ENCODE measurements at places on chromosomes 13 and 19.

DNA sequence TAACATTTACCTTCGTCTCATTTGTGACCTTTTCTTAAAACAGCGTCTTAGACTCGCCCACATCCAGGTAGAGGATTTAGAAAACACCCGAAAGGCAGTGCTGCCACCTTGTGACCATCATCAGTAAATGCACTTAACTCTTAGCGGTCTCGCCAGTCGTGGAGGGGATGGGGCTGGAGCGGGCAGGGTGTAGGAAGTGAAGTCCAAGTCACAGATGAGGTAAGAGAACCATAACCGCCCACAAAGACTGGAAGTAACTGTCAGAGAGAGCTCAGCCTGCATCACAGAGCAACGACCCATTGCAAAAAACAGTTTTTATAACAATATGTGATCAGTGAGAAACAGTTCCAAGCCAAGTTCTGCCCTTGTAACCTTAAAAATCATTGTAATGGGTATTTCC, 10.7 kb upstream of the CEACAM3 start:
- DNase-seq: no peak

DNA sequence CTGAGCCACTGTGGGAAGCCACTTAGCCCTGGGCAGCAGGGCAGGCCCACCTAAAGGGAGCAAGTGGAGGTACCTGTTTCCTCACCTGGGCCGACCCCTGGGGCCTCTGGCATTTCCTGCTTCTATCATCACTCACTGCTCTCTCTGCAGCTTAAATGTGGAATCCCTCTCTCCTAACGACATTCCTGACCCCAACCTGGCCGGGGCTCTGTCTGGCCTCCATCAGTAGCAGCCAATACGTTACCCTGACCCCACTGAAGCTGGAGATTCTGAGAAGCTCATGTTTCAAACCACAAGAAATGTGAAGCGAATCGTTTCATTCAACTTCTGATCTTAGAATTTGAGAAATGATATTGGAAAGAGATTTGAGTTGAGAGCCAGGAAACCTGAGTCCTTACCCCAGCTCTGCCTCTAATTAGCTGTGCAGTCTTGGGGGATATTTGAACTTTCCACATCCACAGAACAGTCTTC, 39.9 kb downstream of the DOCK9 start:
- no peak for DNase-seq

DNA sequence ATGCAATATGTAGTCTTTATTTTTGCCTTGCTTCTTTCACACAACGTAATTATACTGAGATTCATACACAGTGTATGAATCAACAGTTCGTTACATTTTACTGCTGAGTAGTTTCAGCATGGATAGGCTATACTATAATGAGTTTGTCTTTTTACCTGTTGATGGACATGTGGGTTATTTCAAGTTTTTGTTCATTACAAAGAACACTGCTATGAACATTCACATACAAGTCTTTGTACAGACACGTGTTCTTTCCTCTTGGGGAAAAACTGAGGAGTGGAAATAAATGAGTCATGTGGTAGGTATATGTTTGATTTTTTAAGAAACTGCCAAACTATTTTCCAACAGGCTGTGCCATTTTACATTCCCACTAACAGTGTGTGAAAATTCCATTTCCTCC, 35.1 kb downstream of the ENOX1 start:
- DNase-seq: no peak

- DNase-seq: no peak
Observed at GRCh38 chr13:110636701-110637201, 21.4 kb downstream of the NAXD start.

DNA sequence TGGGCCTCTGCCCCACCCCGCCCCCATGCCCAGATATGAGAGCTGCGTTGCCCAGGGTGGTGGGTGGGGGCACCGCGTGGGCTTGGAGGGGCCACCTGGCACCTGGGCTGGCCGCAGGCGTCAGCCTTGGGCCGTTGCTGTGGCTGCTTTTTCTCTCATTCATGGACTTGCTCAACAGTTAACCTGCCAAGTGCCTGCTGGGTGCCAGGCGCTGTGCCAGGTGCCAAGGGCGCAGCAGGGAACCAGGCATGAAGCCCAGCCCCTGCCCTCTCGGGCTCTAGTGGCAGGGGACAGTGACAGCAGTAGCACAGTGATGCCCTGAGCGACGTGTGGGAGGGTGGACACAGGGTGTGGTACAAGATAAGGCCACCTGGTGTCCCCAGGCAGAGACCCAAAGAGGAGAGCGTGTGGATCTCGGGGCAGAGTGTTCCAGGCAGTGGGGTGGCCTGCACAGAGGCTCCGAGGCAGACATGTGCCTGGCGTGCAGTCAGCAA, 28.1 kb downstream of the DHX34 start:
- no peak for DNase-seq

DNA sequence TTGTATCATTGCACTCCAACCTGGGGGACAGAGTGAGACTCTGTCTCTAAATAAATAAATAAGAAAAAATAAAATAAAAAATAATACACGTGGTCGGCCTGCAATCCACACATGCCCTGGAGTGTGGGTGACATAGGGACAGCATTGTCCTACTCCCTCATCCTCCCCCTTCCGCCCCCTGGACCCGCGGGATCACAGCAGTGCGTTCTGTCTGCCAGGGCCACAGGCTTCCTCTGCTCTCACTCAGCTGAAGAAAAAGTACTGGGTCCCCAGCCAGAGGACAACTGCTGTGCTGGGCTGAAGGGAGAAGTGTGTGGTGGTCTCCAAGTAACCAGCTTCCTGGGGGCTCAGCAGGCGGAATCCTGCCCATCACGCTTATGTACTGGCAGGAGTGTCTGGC, 6.3 kb downstream of the BCAT2 start:
- DNase-seq: no peak

DNA sequence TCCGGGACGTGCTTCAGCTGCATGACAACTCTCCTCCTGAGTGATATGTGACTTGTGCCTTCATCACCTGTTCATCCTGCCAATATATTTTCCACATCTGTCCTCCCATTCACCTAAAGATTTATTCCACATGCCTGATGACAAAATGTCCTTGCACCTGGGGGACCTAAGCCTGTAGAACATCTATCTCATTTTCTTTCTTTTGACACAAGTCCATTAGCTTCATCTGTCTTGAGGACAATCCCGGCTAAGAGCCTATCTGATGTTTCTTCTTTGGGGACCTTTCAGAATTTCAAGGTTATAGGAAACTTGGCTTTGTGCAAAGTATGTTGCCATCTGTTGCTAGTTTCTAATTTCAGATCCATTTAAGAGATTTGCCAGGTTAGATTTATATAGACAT, 41.1 kb downstream of the ITGBL1 start:
- no peak for DNase-seq

- no peak for DNase-seq
Observed at GRCh38 chr19:15423130-15423529, 4.3 kb upstream of the AKAP8L start.

- DNase-seq: no peak
Observed at GRCh38 chr13:98508280-98508679, 68.6 kb downstream of the STK24 start.

DNA sequence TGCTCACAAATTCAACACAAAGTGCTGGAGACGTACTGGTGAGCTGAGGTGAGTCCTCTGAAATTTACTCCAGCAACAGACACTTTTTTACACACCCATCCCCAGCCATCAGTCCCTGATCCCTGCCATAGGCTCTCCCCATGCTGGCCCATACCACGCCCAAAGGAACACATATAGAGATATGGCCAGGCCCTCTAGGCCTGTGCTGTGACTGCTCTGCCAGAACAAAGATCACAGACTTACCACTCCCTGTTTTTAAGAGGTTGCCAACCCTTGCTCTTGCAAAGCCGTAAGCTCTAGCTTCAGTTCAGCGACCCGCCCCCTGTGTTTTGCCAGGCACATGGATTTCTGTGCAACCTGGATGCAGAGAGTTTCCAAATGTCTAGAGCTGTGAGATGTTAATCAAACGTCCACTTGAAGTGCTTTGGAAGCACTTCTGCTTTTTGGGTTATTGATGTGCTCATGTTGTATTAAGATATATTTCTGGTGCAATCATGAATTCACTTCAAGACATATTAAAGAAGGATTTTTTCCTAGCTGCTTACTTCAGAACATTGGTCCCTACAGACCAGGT, 59.7 kb downstream of the DLEU7 start:
- DNase-seq: no peak

GRCh38 chr13:69306766-69307165, 800.9 kb upstream of the ATXN8OS start:
- DNase-seq: no peak

DNA sequence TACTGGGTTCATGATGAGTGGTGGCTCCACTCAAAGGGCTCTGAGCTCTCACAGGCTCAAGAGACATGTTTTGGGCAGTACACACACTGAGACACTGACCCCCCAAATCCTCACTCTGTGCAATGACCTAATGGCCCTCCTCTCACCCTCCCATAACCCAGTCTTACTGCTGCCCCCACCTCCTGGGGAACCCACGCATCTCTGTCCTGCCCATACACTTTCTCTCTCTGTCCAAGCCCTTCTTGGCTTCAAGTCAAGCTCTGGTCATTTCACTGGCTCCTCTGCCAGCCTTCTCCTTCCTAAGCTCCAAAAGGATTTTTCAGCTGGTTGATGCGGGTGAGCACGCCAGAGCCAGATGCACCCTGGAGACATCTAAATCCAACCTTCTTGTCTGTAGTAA, 187.9 kb upstream of the TSHZ3 start:
- DNase-seq: no peak

DNA sequence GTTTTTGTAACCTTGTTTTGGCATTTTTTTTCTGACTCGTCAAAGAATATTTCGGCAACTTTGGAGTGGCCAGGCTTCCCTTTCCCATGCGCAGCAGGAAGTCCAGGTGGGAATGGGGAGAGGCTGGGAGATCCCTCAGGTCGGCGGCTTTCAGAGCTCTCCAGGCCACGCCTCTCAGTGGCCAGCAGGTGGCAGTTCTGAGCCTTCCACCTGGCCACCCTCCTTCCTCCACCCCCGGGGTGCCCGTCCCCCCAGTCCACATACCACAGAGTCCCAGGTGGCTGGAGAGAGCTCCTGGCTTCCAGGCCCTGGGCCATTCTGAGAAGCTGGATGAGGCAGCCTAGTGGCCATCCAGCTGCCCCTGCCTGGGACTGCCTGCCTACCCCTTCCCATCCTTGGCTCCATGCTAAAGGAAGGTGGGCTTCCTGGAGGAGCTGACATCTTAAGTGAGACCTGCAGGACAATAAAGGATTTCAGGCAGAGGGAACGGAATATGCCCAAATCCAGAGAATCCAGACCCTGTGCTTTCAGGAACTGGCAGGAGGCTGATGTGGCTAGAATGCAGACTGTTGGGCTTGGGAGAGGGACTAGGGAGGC, 46.3 kb downstream of the CCNE1 start:
- no peak for DNase-seq

DNA sequence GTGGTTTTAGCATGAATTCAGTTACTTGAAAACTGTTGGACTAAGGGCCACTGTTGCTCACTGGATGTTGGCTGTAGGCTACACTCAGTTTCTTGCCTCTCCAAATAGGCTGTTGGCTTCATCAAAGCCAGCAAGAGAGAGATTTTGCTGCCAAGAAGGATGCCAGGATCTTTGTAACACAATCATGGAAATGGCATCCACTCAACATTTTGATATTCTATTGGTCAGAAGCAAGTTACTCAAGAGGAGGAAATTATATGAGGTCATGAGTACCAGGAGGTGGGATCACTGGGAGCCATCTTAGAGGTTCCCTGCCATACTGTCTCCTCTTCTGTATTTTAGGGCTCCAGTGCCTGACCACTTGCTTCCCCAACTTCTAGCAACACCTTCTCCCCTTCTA, 30.6 kb downstream of the SYDE1 start:
- DNase-seq: no peak

DNA sequence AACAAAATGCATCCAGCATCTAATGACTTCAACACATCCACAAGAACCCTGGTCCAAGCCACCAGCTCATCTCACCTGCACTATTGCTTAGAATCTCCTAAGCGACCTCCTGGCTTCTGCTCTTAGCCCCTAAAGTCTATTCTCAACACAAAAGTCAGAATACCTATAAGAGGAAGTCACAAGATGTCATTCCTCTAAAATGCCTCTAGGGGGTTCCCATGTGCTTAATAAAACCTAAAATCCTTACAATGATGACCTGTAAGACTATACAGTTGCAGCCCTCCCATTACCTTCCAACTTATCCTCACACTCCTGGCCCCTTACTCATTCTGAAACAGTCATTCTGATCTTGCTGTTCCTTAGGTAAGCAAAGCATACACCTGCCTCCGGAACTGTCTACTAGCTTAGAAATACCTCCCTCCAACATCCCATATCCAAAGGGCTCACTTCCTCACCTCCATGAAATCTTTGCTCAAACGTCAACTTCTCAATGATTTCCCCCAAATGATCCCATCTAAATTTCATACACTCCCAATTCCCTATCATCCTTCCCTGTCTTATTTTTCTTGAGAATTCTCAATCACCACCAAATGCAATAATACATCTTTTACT, 10.0 kb downstream of the ATP7B start:
- no peak for DNase-seq

GRCh38 chr19:10625762-10626138, 397 bp downstream of the SLC44A2 start:
- DNase-seq: no peak

DNA sequence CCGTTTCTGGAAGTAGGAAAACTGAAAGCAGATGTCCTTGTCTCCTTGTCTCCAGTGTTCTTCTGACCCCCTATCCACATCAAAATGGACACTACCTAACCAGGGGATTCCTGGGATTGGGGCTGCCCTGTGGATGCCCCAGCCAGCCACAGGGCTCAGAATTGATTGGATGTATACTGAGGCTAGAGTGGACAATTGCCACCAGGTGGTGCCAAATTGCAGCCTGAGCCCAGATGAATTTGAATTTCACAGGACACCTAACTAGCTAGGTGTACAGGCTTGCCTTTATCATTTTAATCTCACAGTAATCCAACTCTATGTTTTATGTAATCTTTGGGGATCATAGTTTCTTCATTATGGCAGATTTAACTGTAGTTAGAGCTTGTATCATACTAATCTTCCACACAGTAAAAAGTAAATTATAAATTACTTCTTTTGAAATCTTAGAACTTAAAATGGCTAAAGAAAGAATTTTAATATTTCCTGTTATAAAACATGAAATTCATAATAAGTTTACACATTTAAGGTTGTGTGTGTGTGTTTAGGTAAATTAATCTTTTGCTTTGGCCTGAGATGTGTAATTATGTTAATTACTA, 58.0 kb downstream of the PIBF1 start:
- no peak for DNase-seq

DNA sequence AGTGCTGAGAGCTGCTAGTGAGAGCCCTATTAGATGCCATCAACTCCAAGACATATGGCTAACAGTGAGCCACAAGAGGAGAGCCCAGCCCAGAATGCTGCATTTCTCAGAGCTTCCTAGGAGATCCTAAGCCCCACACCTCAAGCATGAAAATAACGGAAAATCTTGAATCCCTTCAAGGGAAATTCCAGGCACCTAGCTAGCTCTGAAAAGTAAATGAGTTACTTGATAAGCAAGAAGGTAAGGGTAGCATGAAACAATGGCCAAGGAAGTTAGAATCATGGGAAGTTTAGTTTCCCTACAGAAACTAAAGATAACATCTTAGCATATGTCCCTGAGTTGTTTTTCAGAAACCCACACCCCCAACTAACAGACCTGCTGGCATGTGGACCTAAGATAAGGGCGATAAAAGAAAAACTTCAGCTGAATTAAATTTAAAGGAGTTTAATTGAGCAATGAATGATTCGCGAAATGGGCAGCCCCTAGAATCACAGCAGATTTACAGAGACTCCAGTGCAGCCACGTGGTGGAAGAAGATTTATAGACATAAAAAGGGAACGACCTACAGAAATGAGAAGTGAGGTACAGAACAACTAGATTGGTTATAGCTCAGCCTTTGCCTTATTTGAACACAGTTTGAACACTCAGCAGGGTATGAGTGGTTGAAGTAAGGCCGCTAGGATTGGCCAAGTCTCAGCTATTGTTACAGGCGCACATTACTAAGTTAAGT, 301.3 kb upstream of the DACH1 start:
- DNase-seq: no peak

All from RWPE2 (cell line).